ENCODE measurements at places on chromosomes 2 and 18.

DNA sequence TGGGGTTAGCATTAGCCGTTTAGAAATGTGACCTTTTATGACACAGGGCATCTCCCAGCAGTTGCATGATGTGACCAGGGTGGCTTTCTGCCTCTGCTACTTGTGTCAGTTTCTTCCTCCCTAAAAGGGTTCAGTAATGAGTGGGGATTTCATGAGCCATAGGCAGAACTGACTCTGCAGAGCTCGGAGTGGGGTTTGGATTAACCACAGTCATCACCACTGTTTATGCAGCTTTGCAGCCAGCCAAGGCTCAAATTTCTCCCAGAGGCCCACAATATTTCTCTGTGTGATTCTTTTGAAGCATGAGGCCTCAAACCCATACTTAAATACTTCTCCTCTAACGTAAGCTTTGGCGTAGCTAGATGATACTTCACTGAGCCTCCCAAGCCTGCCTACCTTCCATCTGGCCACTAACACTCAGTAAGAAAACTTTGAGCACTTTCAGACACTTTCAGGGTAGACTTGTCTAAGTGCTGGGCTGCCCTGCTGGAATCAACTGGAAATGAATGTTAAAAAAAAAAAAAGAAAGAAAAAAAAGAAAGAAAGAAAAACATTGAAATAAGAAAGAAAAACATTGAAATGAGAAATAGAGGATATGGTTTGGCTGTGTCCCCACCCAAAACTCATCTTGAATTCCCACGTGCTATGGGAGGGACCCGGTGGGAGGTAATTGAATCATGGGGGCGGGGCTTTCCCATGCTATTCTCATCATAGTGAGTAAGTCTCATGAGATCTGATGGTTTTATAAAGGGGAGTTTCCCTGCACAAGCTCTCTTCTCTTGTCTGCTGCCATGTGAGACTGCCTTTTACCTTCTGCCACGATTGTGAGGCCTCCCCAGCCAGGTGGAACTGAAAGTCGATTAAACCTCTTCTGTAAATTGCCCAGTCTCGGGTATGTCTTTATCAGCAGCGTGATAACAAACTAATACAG lies 11.5 kb upstream of the LAPTM4A start:
- H3K27me3 ChIP-seq: peaks cover 11% of the 10 kb centered on the region
- no peak for DNase-seq
- H3K27ac ChIP-seq: no peak overlapping the region
- H3K4me3 ChIP-seq: no peak overlapping the region
- no peaks in the 10 kb centered on the region for H3K36me3 ChIP-seq

- no peaks in the 10 kb centered on the region for H3K36me3 ChIP-seq
- H3K27me3 ChIP-seq: no peaks in the 10 kb centered on the region
- H3K27ac ChIP-seq: no peak overlapping the region
- H3K4me3 ChIP-seq: no peak overlapping the region
- no peaks in the 10 kb centered on the region for H3K4me1 ChIP-seq
- no peak for DNase-seq
Measured at GRCh38 chr2:215531284-215531683, 95.4 kb upstream of the FN1 start.

- no peaks in the 10 kb centered on the region for H3K36me3 ChIP-seq
- DNase-seq: no peak
- no peaks in the 10 kb centered on the region for H3K27me3 ChIP-seq
- no peaks in the 10 kb centered on the region for H3K4me1 ChIP-seq
- H3K27ac ChIP-seq: no peak overlapping the region
Measured at GRCh38 chr2:44741507-44741906, 200.0 kb upstream of the SIX3 start.

DNA sequence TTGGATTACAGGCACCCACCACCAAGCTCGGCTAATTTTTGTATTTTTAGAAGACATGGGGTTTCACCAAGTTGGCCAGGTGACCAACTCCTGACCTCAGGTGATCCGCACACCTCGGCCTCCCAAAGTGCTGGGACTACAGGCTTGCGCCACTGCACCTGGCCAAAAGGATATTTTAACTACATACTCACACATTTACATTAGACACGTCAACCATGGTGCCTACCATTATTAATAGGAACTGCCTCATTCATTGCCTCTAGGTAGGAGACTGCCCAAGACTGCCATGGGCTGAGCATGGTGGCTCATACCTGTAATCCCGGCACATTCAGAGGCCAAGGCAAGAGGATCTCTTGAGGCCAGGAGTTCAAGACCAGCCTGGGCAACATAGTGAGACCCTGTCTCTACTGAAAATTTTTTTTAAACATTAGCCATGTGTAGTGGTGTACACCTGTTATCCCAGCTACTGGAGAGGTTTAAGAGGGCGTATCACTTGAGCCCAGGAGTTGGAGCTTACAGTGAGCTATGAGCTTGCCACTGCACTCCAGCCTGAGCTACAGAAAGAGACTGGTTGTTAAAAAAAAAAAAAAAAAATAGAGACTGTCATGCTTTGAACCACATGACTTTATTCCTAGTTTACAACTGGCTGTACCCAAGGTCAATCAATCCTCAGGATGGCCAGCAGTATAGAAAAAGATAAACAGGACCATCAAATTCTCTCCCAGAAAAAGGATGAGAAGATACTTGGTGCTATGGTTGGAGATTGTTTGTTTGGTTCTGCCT lies 31.1 kb upstream of the EPC2 start:
- peaks cover 14% of the 10 kb centered on the region for H3K4me1 ChIP-seq
- H3K4me3 ChIP-seq: no peak overlapping the region
- no peak for DNase-seq
- H3K36me3 ChIP-seq: no peaks in the 10 kb centered on the region
- H3K27ac ChIP-seq: no peak overlapping the region

DNA sequence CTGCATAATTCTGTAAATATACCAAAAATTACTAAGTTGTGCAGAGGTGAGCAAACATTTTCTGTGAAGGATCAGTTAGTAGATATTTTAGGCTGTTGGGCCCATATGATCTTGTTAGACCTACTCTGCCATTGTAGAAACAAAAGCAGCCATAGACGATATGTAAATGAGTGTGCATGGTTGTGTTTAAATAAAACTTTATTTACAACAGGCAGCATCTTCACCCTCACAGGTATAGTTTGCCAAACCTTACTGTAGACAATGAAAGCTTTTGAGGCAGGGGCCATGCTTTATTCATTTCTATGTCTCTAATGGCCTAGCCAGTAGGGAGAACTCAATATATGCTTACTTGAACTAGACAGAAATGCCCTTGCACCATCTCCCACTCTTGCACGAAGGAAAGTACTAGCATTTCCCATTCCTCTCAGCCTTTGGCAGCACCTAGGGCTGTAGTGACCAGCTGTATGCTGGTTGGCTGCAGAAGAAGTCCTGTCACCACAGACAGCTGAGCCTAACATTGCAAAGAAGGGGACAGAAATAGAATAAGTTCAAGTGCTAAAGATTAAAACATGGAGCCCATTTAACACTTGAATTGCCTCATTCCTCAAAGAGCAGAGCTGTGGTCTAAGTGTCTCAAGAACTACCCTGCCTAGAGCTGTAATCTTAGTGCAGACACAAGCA lies 305.1 kb upstream of the MGAT5 start:
- no peaks in the 10 kb centered on the region for H3K36me3 ChIP-seq
- H3K4me1 ChIP-seq: no peaks in the 10 kb centered on the region
- no peak overlapping the region for H3K4me3 ChIP-seq

- no peaks in the 10 kb centered on the region for H3K27me3 ChIP-seq
- H3K4me1 ChIP-seq: peaks cover 2% of the 10 kb centered on the region
- no peak for DNase-seq
- peaks cover 6% of the 10 kb centered on the region for H3K36me3 ChIP-seq
- H3K27ac ChIP-seq: no peak overlapping the region
- no peak overlapping the region for H3K4me3 ChIP-seq
Measured at GRCh38 chr2:143686585-143687164, 557.5 kb downstream of the ARHGAP15 start.

DNA sequence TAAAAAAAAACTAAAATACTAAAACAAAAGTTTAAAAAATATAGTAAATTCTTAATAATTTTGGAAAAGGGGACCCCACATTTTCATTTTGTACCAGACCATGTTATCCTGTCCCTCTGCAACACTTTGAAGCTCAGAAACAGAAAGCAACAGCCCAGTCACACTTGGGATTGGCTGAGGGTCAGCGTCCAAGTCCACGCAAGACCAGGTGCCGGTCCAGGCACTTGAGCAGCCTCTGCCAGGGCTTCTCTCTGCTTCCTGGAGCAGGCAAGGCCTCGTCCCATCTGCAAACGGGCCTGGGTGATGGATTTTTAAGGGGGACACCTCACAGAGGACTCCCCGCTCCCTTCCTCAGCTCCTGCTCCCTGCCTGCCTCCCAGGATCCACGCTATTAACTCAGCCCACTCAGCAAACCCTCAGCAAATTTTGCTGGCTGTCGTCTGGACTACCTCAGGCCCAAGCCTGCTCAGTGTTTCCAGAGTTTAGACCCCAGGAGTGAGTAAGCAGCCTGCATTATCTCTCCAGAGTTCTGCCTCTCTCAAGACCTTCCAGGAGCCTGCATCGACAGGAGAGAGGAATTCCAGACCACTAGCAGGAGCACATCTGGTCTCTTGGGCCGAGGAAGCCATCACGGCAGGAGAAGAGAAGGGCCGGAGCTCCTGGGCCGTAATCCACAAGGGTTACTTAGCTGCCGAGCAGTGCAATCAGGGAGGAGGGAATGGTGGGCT lies 88.7 kb upstream of the STPG4 start:
- H3K27me3 ChIP-seq: peaks cover 21% of the 10 kb centered on the region
- H3K4me1 ChIP-seq: no peaks in the 10 kb centered on the region
- H3K36me3 ChIP-seq: no peaks in the 10 kb centered on the region

GRCh38 chr2:216389570-216389969 lies 17.3 kb upstream of the MARCHF4 start:
- no peak for DNase-seq
- H3K27me3 ChIP-seq: peaks cover 3% of the 10 kb centered on the region
- H3K27ac ChIP-seq: no peak overlapping the region
- no peaks in the 10 kb centered on the region for H3K36me3 ChIP-seq

Data from T-helper 2 cell treated with Interferon-gamma antibody and Interleukin-4, amounts not matched to agents 5 μg/mL and 100 μg/mL, for 36 hours (primary cell).